ENCODE measurements at places on chromosomes 7 and 10. TPM values are rescaled to one million over a fixed set of nuclear protein-coding genes. Genes with fewer than 3 reads are reported as not detected.

DNA sequence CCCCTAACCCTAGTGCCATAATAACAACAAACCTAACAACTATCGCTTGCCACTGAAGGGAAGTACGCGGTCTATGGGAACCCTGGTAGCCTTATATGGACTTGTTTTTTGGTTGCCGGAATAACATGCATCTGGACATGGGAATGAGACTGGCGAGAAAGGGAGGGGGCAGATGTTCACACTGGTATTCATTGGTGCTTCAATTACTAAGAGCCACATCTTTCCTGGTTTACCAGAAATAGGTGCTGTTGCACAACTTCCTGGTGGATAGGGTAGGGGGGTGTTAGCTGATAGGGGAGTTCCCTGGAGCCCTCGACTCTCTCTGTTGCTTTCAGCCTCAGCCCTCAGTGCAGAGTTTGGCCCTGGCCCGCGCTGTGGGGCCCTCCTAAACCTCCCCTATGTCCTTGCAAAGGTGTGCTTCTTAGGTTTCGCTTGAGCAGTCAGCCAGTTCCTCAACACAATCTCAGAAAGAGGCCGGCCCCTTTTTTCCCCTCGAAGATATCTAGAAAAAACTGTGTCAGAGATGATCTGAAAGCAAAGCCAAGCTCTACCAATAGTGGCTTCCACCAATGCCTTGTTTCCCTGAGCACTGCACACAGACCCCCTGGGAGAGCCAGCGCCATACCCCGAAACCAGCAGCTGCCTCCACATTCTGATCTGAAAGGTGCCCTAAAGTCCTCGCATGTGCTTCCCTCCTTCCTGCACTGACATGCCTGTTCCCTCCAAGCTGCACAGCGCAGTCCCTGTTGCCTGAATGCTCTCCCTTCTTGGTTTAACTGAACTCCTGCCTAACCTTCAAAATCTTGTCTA, 13.5 kb downstream of the TBXAS1 start:
- H3K36me3 ChIP-seq: no peaks in the 10 kb centered on the region
- H3K27ac ChIP-seq: no peak overlapping the region
- DNase-seq: no peak
- H3K27me3 ChIP-seq: no peaks in the 10 kb centered on the region
- H3K4me1 ChIP-seq: no peaks in the 10 kb centered on the region

DNA sequence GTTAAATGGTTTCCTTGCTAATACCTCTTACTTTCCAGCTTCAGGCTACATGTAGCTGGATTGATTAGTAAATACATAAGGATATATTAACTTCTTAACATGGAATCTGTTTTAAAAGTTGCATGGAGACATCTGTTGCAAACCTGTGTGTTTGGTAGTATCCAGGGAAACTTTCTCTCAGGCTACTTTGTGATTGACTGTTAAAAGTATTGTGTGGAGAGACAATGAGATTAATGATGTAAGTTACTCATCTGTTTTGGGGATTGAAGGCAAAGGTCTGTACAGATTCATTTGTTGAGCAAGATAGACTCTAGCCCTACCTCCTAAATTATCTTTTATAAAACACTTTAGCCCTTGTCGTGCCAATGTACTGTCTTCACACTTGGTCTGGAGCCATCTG, 6.6 kb downstream of the CREB5 start:
- H3K27me3 ChIP-seq: peaks cover 21% of the 10 kb centered on the region
- no peak overlapping the region for H3K4me3 ChIP-seq
- no peak overlapping the region for H3K27ac ChIP-seq
- no peak for DNase-seq
- no peaks in the 10 kb centered on the region for H3K4me1 ChIP-seq

CCDC3 gene
- 0.08 TPM for total RNA-seq

CRHR2 gene
- not detected for total RNA-seq

ST8SIA6 gene
- 0.19 TPM for total RNA-seq

All from CD4-positive, alpha-beta T cell (primary cell).